ENCODE measurements at places on chromosomes 6 and 20. TPM values are rescaled to one million over a fixed set of nuclear protein-coding genes. Genes with fewer than 3 reads are reported as not detected.

Gene PBOV1
- not detected for total RNA-seq

Gene MACROD2
- total RNA-seq: 5.0 TPM

Gene RIMS1
- 2.3 TPM for total RNA-seq

- no peak for DNase-seq
These were observed 143.9 kb downstream of the DTNBP1 start for GRCh38 chr6:15518878-15519277.

GRCh38 chr6:27684264-27685211, 211.6 kb upstream of the ZNF184 start:
- DNase-seq: peak; percentile 67

- peak; percentile 54 for DNase-seq
These were observed 42.6 kb downstream of the RBM38 start for GRCh38 chr20:57433657-57434389.
